ENCODE measurements at places on chromosomes 1 and 21.

GRCh38 chr1:35171579-35171978 lies 21.4 kb downstream of the SFPQ start:
- no peak for ATAC-seq

DNA sequence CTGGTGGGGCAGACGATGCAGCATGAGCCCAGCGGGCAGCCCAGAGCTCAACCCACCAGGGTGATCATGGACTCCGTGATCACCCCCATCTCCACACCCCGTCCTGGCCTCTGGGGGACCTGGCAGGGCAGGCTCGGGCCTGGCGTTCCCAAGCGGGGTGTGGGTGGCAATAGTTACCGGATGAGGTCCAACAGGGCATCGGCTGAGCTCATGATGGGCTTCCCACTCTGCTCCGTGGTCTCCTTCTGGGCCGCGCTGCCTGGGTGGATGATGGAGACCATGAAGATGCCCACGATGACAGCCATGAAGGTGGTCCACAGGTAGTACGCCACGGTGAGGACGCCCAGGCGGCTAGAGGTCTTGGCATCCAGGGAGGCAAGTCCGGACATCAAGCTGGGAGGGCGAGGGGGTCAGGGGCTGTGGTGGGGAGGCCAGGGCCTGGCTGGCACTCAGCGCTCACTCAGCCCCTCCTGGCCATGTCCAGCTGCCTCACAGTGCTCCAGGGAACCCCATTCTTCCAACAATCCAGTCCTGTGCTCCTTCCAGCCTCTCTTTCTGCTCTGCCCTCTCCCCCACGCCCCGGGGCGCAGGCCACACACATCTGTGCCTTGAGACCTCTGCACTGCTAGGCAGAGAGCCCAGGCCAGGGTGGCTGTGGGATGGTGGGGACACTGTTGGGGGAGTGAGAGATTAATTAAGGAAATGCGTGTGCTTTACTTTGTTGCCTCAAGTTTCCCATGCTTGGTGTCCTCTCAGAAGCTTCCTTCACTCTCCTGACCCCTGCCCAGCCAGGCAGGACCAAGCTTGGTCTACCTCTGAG lies 27.6 kb downstream of the SLC1A7 start:
- ATAC-seq, result no peak

- ATAC-seq, result no peak
These were observed 35.9 kb upstream of the MTMR11 start for GRCh38 chr1:149972547-149972946.

GRCh38 chr1:3547055-3548005 lies 64.0 kb downstream of the MEGF6 start:
- no peak for ATAC-seq

DNA sequence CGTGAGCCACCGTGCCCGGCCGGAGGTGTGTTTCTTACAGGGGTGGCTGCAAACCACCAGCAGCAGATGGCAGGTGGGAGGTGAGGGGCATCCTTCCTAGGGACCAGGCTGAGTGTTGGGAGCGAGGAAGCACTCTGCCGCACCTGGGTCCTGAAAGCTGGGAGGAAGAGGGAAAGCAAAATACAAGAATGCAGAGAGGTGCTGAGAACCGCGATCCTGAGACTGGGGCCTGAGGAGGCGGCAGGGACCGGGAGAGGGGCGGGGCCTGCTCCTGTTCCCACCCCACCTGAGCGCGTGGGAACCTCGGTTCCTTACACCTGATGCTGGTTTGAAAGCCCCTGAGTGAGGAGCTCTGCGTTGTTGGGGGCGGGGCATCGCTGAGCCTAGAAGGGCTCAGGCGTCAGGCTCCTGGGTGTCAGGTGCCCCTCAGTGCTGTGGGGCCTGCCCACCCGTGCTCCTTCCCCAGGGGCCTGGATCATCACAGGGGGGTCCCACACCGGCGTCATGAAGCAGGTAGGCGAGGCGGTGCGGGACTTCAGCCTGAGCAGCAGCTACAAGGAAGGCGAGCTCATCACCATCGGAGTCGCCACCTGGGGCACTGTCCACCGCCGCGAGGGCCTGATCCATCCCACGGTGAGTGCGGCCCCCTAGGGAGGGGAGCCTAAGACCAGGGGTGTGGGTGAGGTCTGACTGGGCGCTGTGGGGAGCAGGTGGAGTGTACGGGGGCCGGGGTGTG lies 15.5 kb downstream of the TRPM2 start:
- peak; percentile 65 for ATAC-seq

DNA sequence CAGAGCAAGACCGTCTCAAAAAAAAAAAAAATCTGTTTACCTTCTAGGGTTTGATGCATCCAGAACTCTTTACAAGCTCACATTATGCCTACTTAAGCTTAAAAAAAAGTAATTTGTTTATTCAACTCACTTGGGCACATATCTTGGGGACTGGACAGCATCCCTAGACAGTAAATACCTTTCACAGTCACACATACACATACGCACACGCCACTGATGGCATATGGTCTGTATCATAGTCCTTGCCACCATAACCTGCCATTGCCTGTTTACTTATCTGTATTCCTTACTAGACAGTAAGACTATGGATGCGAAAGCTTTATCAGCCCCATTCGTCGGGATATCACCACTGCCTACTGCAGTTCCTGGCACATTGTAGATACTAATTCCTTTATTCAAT lies 446.3 kb upstream of the RGS18 start:
- ATAC-seq, result peak; percentile 27

DNA sequence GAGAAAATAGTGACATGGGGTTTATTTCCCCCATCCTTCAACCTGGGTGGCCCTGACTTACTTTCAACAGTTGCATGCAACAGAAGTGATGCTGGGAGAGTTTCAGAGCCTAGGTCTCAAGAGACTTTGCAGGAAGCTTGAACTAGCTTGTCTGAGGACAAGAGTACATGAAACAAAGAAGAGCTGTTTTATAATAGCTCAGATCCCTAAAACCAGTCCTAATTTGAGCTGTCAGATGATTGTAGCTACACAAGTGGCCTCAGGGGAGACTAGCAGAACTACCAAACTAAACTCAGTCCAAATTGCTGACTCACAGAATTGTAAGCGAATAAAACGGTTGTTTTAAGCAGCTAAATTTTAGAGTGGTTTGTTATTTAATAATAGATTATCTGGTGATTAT lies 17.1 kb downstream of the RC3H1 start:
- ATAC-seq, result peak; percentile 97

DNA sequence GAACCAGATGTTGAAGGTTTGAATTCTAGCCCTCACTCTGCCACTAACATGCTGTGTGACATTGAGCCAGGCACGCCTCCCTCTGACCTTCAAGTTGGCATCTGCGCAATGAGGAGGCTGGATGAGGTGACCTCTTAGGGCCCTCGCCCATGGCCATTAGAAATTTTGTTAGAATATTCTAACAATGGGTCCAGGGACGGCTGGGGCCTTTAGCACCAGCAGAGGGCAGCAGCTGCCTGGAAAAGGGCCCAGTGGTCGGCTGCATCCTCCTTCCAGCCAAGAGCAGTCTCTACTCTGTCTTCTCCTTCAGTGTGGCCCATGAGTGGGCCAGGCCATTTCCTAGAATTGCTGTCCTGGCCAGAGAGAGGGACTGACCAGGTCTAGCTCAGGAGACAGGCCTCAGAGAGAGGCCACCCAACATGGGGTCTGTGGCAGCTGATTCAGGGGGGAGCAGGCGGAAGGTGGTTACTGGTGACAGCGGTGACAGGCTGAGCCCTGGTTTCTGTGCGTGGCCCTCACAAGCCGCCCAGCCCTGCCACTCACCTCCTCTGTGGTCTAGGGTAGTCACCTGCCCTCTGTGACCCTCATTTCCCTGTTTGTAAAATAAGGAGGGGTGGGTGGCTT lies 101.3 kb upstream of the ACTL8 start:
- peak; percentile 35 for ATAC-seq

GRCh38 chr1:205240118-205240517 lies 12.4 kb downstream of the TMCC2 start:
- no peak for ATAC-seq

GRCh38 chr1:112579801-112580510 lies 39.0 kb downstream of the ST7L start:
- ATAC-seq, result no peak

- no peak for ATAC-seq
These were observed 30.7 kb downstream of the PGM1 start for GRCh38 chr1:63623952-63624351.

GRCh38 chr1:218942431-218942830 lies 231.2 kb upstream of the LYPLAL1 start:
- ATAC-seq, result no peak

DNA sequence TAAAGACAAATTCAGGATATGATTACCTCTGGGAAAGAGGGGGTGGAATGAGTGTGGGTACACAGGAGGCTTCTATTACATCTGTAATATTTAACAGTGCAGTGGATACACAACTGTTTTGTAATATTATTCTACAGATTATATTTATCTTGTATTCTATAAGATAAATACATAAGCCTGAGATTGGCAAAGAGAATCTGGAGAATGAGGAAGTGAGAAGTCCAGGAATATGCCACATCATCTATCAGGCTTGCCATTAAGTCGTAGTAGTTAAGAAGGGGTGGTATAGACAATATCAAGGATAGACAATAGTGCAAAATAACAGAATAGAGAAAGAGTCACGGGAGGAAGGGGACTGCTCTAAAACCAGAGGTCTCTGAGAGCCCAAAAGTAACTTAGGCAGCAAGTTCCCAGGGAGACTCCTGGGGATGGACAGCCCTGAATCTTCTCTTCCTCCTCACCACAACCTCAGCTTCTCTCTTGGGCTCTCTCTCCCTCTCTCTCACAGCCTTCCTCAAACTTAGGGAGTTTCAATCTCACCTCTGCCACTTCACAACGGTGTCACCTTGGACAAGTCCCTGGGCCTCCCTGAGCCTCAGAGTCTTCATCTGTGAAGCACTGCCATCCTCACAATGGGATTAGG lies 14.0 kb upstream of the PTAFR start:
- no peak for ATAC-seq

- ATAC-seq, result no peak
These were observed 45.8 kb downstream of the PKNOX1 start for GRCh38 chr21:43020177-43020576.

DNA sequence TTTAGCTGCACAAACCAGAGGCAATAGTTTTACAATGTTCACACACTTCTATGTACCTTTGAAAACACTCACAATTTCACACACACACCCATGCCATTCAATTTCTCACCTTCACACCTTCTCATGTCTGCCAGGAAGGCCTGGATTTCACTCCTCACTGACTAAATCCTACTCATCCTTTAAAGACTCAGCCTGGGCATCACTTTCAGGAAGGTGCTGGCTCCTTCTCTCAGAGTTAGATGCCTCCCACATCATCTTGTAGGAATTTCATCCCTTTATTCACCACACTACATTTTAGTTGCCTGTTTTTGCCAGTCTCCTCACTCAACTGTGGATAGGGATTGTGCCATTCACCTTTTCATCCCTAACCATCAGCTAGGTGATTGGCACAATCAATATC lies 2.3 kb downstream of the IL20 start:
- no peak for ATAC-seq

DNA sequence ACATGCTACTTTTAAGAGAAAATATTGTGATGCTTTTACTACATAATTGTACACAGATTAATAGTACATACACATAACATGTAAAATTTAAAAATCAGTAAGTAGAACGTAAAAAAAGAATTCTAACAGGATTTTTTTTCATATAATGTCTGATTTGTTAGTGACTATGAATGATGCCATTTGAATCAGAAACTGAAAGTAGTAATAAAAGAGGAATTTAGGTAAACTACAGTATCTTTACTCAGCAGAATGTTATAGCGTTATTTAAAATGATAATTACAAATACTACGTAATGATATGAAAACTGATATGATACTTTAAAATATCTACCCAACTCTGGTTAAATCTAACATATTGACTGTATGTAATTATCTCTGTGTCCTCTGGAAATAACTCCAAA lies 116.1 kb downstream of the DENND1B start:
- ATAC-seq, result no peak

DNA sequence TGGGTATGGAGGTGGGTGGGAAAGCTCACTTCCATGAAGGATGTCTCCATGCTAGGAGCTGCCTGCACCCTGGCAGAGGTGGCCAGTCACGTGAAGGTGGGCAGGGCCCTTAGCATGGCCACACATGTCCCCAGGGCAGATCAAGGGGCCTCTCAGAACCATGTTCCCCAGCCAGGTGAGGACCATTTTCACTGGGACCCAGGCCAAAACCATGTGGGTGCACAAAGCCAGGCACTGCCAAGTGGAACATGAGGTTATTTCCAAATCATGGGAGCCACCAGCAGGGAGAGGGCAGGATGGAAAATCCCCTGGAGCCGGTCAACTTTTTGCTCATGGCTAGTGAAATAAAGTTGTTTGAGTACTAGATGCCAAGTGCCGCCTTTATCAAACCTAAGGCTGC lies 9.7 kb downstream of the ZNF692 start:
- no peak for ATAC-seq

DNA sequence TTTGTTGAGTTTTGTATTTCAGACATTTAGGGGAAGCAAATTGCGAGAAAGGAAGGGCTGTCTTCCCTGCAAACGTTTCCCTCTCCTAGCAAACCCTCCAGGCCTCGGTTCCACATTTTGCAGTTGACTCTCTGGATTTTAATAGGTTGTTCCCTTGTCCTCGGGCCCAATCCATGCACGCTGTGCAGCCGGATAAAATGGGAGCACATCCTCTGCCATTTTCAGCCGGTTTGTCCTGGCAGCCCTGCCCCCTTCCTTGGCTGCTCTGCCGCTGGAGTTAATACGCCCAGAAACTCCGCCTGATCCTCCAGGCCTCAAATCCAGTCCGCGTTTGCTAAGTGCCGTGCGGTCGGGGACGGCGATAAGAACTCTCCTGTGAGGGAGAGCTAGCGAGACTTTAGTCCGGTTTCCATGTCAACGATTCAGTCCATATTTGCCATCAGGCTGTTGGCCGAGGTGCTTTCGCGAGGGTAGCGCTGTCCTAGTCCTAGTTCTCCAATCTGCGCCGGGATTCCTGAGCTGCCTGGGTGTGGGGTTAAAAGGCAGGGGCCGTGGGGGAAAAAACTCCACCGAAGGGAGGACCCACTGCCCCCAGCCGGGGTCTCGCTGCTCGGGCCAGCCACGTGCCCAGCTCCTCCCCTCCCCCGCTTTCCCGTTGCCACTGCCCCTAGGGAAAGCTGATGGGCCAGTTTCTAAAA lies 2.9 kb upstream of the ARID1A start:
- peak; percentile 68 for ATAC-seq

GRCh38 chr21:35234725-35235124 lies 185.6 kb upstream of the RUNX1 start:
- peak; percentile 48 for ATAC-seq

- ATAC-seq, result no peak
These were observed 69.5 kb downstream of the TRIM11 start for GRCh38 chr1:228337031-228337564.

DNA sequence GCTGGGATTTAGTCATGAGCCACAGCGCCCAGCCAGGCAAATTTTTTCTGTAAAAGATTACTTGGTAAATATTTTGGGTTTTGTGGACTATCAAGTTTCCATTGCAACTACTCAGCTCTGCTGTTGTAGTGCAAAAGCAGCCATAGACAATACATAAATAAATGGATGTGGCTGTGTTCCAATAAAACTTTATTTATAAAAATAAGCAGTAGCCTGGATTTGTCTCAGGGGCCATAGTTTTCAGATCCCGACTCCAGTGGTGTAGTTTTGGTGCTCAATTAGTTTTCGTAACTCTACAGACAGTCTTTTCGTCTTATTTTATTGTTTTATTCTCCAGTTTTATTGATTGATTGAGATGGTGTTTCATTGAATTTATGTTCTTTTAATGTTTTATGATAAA lies 80.1 kb upstream of the IVNS1ABP start:
- no peak for ATAC-seq

- ATAC-seq, result no peak
These were observed 42.3 kb downstream of the HMCN1 start for GRCh38 chr1:185776522-185776921.

Data from stimulated activated memory B cell treated with anti-CD40 and anti-IgM and Interleukin-4, amounts not matched to agents 10 μg/mL and 1 μg/mL and 100 μg/mL, for 72 hours (primary cell).